ENCODE measurements at places on chromosomes 1 and 21. TPM values are rescaled to one million over a fixed set of nuclear protein-coding genes. Genes with fewer than 3 reads are reported as not detected.

DNA sequence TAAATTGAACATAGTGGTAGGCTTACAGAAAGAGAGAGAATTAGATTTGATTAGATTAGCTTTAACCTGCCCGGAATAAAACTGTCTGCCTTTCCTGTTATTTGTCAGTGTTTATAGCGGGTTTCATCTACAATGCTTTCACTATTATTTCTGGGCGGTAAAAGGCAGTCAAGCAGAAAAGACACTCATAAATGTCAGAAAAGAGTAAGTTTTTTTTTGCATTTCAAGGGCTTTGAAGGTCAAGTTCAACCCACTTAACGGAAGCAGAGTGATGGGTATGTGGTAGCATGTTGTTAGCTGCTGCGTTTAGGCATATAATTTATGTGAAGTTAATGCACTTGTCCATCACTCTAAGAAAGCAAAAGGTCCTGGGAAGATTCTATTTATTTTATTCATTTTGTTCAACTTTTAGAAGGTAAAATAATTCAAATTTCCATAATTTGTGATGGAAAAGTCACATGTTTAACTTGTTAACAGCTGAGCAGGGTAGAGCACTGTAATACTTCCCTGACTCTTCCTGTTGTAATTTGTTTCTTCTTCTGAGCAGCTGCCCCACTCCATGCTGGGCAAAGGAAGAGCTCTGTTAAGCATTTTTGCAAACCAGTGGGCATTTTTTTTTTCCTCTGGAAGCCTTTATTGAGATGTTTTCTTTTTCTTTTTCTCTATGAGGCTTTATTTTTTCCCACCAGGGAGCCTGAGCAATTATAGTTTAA, 220.1 kb downstream of the ST6GALNAC3 start:
- no peak overlapping the region for H3K27ac ChIP-seq
- no peaks in the 10 kb centered on the region for H3K36me3 ChIP-seq
- H3K4me3 ChIP-seq, result no peak overlapping the region

GRCh38 chr1:151934048-151934493, 24.8 kb upstream of the THEM4 start:
- H3K27ac ChIP-seq, result no peak overlapping the region
- no peak overlapping the region for H3K4me3 ChIP-seq
- DNase-seq, result peak; percentile 25

DNA sequence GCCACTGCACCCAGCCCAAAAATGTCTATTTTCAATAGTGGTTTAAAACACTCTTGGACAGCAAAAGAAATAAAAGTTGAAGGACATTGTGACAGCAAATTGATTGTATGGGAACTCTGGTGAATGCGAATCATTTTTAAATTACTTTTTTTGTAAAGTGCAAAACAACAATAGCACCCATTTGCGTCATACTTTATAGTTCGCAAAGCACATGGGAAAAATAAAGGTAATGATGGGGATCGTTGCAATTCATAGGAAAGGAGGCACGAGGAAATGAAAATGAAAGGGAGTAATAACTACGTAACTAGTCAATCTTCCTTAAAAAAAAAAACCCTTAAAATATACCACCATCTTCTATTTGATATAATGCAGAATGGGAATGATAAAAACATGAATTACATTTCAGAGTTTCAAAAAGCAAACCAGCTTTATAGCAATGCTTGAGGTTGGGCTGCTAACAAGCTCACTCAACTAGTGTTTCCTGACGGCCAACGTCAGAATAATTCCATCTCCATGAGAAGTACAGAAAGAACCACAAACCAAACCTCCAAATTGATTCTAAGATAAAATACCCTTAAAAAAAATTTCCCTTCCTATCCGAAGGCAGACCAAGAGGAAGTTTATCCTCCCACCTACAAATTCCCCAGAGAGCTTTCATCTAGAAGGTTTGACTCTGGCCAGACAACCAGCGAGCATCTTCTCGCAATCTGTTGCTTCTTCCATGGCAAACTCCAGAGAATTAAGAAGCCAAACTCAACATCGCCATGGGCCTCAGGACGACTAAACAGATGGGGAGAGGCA, at the start of gene EDARADD:
EDARADD (plus strand) TSS at position 606 of the 801 bp plus-strand sequence; CDS start at position 765, 159 bp downstream.
- H3K27ac ChIP-seq, result no peak within 1 kb of the TSS
- peak; percentile 62 for DNase-seq
- H3K4me3 ChIP-seq, result peak within 1 kb of the TSS; percentile 58
- peaks cover 16% of the 10 kb centered on the region for H3K27me3 ChIP-seq

The SZRD1 gene
- 152 TPM for total RNA-seq

DNA sequence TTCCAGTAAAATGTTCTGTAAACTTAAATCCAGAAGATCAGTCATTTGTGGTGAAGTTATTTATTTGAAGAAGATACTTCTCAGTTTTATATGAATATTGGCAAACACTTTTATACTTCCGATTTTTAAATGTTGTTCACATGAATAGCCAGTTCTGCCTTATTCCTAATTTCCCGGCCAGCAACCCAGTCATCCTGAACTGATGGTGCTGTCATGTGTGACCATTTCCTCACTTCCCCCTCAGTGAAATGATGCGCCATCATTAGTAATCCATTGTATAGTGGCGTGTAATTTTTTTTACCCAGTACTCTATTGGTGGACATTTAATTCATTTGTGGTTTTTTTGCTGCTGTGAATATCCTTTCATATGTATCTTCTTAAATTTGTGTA, 16.4 kb downstream of the GPSM2 start:
- DNase-seq, result no peak
- peaks cover 3% of the 10 kb centered on the region for H3K4me1 ChIP-seq
- H3K36me3 ChIP-seq, result no peaks in the 10 kb centered on the region

- H3K36me3 ChIP-seq, result no peaks in the 10 kb centered on the region
- H3K27me3 ChIP-seq, result no peaks in the 10 kb centered on the region
- no peaks in the 10 kb centered on the region for H3K4me1 ChIP-seq
These were observed at the start of gene LCE3E for GRCh38 chr1:152566681-152567080. LCE3E (minus strand) TSS chr1:152566780; CDS start chr1:152566208, 572 bp downstream.

- DNase-seq, result no peak
- peak within 1 kb of the TSS; percentile 39 for H3K4me3 ChIP-seq
- no peaks in the 10 kb centered on the region for H3K36me3 ChIP-seq
- H3K4me1 ChIP-seq, result peaks cover 7% of the 10 kb centered on the region
- peaks cover 44% of the 10 kb centered on the region for H3K27me3 ChIP-seq
- no peak within 1 kb of the TSS for H3K27ac ChIP-seq
These were observed at the start of the genes PLA2G2C and UBXN10 for GRCh38 chr1:20185834-20186782. PLA2G2C (minus strand) TSS chr1:20186518; CDS start chr1:20177363, 9,155 bp downstream. UBXN10 (plus strand) TSS chr1:20186096; CDS start chr1:20190562, 4,466 bp downstream.

The TMEM240 gene
- 7.0 TPM for total RNA-seq

DNA sequence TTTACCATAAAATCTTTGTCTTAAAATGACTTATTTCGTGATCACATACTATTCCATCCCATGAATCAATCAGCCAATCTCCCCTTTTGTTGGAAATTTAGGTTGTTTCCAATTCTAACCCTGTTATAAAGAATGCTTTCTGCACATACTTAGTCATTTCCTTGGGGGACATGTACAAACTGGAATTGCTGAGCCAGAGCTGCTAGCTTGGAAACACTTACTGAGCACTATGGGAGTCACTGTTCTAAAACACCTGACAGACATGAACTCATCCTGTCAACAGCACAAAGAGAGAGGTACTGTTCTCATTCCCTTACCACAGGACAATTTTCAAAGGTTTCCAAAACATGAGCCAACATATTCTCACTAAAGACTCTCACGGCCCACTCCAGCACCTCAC, 32.1 kb downstream of the AK2 start:
- H3K27ac ChIP-seq, result no peak overlapping the region
- DNase-seq, result peak; percentile 32
- no peaks in the 10 kb centered on the region for H3K36me3 ChIP-seq

The F13B gene
- total RNA-seq, result not detected

GRCh38 chr1:154624746-154625643, 17.0 kb upstream of the ADAR start:
- H3K4me3 ChIP-seq, result peak overlapping the region; percentile 11
- H3K36me3 ChIP-seq, result peaks cover 4% of the 10 kb centered on the region
- peak overlapping the region; percentile 81 for H3K27ac ChIP-seq
- H3K27me3 ChIP-seq, result no peaks in the 10 kb centered on the region
- DNase-seq, result peak; percentile 97
- H3K4me1 ChIP-seq, result peaks cover 22% of the 10 kb centered on the region

- H3K27me3 ChIP-seq, result no peaks in the 10 kb centered on the region
- no peak overlapping the region for H3K4me3 ChIP-seq
- no peaks in the 10 kb centered on the region for H3K4me1 ChIP-seq
- H3K27ac ChIP-seq, result no peak overlapping the region
These were observed 12.6 kb downstream of the PYCR2 start for GRCh38 chr1:225911191-225912130.

GRCh38 chr1:62844030-62844429, 60.1 kb downstream of the ATG4C start:
- no peaks in the 10 kb centered on the region for H3K27me3 ChIP-seq
- no peak overlapping the region for H3K27ac ChIP-seq
- H3K4me1 ChIP-seq, result no peaks in the 10 kb centered on the region
- H3K36me3 ChIP-seq, result no peaks in the 10 kb centered on the region
- DNase-seq, result no peak
- no peak overlapping the region for H3K4me3 ChIP-seq

The VWA1 gene
- total RNA-seq, result 81.2 TPM

GRCh38 chr1:182803846-182804245, 14.3 kb downstream of the NPL start:
- H3K36me3 ChIP-seq, result no peaks in the 10 kb centered on the region
- H3K27ac ChIP-seq, result no peak overlapping the region
- no peaks in the 10 kb centered on the region for H3K4me1 ChIP-seq
- no peak for DNase-seq
- H3K4me3 ChIP-seq, result no peak overlapping the region

The HES3 gene
- total RNA-seq, result not detected

DNA sequence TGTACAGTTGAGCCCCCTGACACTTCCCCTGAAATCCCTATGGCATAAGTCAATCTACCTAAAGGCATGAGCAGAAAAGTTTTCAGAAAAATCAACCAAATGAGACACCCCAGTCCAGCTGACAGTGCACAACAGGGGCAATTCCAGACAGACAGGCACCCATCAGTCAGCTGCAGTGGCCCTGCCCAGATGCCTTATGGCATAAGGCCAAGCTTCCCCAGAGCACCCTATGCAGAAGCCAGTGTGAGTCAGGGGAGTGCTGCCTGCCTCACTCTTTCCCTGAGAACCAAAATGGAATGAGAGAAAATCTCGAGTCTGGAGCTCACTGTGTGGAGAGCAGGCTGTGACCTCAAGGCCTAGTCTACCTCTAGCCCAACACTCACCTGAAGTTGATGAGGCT, 38.1 kb downstream of the MRAP start:
- peak; percentile 49 for DNase-seq
- peaks cover 25% of the 10 kb centered on the region for H3K4me1 ChIP-seq

The FAM167B gene
- total RNA-seq, result 0.64 TPM

DNA sequence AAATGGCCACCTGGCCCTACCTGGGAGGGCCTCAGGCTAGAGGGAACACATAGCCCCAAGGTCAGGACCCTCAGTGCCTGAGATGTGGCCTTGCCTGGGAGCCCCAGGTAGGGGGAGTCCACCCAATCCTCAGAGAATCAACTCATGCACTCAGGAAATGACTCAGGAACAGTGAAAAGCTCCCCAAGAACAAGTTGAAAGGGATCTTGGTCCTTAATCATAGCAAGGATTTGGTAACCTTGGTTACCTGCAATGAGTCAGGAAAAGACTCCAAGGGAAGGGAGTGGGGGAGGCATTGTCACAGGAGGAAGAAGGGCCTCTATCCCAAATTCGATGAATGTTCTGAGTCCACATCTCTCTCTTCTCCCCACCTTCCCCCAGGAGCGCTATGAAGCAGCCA, 17.0 kb downstream of the MAP7D1 start:
- DNase-seq, result peak; percentile 85
- H3K4me3 ChIP-seq, result peak overlapping the region; percentile 32
- H3K4me1 ChIP-seq, result peaks cover 42% of the 10 kb centered on the region
- peak overlapping the region; percentile 91 for H3K27ac ChIP-seq

- DNase-seq, result no peak
- no peak overlapping the region for H3K27ac ChIP-seq
- peaks cover 4% of the 10 kb centered on the region for H3K36me3 ChIP-seq
- H3K27me3 ChIP-seq, result no peaks in the 10 kb centered on the region
- H3K4me1 ChIP-seq, result peaks cover 4% of the 10 kb centered on the region
- no peak overlapping the region for H3K4me3 ChIP-seq
These were observed 11.8 kb downstream of the MRPS6 start for GRCh38 chr21:34085129-34085528.

DNA sequence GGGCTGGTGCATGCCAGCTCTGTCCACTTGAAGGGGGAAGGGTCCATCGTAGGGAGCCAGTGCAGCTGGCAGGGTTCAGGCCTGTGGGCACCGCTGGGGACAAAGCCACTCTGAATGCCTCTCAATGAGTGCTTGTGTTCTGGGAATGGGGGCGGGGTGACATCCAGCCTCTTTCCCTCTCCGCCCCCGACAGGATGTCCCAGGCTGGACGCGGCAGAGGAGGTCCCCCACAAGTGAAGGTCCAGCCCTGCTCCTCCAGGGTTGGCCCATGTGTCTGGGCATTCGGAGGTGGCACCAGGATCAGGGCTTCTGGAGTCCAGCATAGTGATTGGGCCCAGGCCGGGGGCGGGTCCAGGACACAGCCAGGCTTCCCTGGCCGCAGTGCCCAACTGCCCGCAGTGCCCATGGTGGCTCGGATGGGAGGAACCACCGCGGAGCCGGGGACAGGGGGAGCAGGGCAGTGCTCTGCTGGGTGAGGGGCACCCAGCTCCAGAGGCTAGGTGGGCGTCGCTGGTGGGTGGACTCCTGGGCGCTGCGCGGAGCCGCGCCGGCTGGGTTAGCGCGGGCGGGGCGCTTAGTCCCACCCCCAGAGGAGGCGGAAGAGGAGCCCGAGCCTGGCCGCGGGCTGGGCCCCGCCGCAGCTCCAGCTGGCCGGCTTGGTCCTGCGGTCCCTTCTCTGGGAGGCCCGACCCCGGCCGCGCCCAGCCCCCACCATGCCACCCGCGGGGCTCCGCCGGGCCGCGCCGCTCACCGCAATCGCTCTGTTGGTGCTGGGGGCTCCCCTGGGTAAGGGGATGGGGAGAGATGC, at the start of gene SHISA4:
SHISA4 (plus strand) TSS at position 617 of the 808 bp plus-strand sequence; CDS start at position 714, 97 bp downstream.
- H3K27ac ChIP-seq, result no peak within 1 kb of the TSS
- H3K27me3 ChIP-seq, result no peaks in the 10 kb centered on the region
- DNase-seq, result peak; percentile 37
- H3K36me3 ChIP-seq, result peaks cover 3% of the 10 kb centered on the region
- H3K4me1 ChIP-seq, result peaks cover 26% of the 10 kb centered on the region

GRCh38 chr1:28159680-28160079, 16.8 kb downstream of the PTAFR start:
- no peaks in the 10 kb centered on the region for H3K36me3 ChIP-seq
- no peaks in the 10 kb centered on the region for H3K27me3 ChIP-seq
- H3K27ac ChIP-seq, result no peak overlapping the region
- DNase-seq, result no peak
- H3K4me3 ChIP-seq, result no peak overlapping the region
- H3K4me1 ChIP-seq, result peaks cover 8% of the 10 kb centered on the region

DNA sequence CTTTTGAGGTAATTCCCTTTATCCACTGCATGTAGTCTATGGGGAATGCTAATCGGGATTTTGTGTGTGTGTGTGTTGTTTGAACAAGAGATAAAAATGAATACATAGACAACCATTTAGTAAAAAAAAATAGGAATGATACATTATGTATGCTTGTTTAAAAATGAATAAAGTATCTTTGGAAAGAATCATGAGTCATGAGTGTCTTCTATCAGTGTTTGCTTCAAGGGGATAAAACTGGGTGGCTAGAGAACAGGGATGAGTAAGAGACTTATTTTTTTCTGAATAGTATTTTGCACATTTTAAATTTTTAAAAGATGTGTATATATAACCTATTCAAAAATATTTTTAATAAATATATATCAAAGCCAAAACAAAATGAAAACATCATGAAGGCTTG, 839.4 kb upstream of the ADGRL4 start:
- no peaks in the 10 kb centered on the region for H3K4me1 ChIP-seq
- peak; percentile 23 for DNase-seq
- no peak overlapping the region for H3K27ac ChIP-seq
- H3K36me3 ChIP-seq, result no peaks in the 10 kb centered on the region
- no peak overlapping the region for H3K4me3 ChIP-seq
- no peaks in the 10 kb centered on the region for H3K27me3 ChIP-seq

GRCh38 chr1:113178522-113178921, 105.5 kb downstream of the LRIG2 start:
- peak; percentile 9 for DNase-seq
- H3K27ac ChIP-seq, result no peak overlapping the region
- H3K4me1 ChIP-seq, result no peaks in the 10 kb centered on the region

Data from astrocyte (in vitro differentiated cells and primary cell).